HT1080 (cell line): ENCODE measurements at places on chromosomes 1 and 21. TPM values are rescaled to one million over a fixed set of nuclear protein-coding genes. Genes with fewer than 3 reads are reported as not detected.

- no peak for DNase-seq
These were observed 15.0 kb upstream of the ZMYM6 start for GRCh38 chr1:35046730-35047129.

DNA sequence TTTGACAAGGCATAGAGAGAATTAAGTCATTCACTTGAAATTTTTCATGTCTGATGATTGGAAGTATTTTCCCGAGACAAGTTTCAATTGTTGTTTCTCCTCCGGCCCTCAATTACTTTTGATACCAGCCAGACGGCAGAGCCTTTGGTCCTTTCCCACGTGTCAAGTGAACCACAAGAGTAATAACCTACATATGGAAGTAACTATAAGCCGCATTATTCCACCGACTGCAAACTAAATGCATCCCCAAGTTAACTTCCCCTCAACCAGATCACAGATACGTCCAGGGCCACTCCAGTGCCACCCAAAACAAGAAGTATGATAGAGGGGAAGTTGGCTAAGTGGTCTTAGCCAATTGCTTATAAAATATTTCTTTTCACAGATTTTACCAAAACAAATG, 20.2 kb downstream of the COLGALT2 start:
- DNase-seq, result no peak

- peak; percentile 33 for DNase-seq
These were observed 23.9 kb upstream of the FAAH start for GRCh38 chr1:46370214-46370633.

DNA sequence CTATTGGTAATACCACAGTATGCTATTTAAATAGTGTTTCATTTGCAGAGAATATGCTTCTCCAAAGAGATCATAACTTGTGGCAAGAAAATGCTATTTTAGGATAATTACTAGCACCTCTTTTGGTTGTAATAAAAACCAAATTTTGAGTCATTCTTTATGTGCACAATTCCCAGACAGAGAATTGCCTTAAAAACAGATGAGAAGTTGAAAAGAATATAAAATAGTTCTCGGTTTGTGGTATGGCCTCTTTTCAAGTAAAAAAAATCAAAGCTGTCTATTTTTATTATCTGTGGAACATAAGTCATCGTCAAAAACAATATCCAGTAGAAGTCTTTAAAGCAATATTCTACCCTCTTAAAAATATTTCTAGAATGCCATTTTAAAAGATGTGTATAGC, 185.9 kb downstream of the GREM2 start:
- DNase-seq, result no peak

- no peak for DNase-seq
These were observed 63.0 kb downstream of the HIVEP3 start for GRCh38 chr1:41855713-41856112.

GRCh38 chr1:29752141-29752540, 515.8 kb downstream of the PTPRU start:
- no peak for DNase-seq

DNA sequence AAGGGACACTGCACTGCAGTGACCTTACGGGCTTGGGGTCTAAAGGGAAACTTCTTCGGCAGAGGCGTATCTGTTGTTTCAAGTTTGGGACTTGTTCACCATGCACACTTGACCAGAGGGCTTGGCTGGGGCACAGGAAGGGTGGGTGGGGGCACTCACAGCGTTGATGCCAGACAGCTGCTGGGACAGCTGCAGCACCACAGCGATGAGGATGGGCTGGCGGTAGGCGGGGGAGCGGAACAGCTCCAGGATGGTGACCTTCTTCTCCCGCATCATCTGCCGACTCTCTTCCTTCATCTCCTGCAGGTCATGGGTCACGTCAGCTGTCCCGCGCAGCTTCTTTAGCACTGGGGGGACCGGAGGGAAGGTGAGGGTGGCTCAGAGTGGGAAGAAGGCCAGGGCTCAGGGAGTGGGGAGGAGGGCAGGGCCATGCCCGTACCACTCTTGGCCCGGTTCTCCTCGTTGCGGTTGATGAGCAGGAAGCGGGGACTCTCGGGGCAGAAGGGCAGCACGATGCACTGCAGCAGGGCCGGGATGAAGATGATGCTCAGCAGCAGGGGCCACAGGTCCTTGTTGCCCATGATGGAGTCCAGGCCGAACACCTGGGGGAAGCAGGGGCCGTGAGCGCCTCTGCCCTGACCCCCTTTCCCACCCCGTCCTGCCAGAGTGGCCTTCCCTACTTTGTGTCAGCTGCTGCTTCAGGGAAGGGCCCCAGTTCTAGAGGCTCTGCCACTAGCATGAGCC, 29.1 kb downstream of the SLC2A1 start:
- DNase-seq, result no peak

DNA sequence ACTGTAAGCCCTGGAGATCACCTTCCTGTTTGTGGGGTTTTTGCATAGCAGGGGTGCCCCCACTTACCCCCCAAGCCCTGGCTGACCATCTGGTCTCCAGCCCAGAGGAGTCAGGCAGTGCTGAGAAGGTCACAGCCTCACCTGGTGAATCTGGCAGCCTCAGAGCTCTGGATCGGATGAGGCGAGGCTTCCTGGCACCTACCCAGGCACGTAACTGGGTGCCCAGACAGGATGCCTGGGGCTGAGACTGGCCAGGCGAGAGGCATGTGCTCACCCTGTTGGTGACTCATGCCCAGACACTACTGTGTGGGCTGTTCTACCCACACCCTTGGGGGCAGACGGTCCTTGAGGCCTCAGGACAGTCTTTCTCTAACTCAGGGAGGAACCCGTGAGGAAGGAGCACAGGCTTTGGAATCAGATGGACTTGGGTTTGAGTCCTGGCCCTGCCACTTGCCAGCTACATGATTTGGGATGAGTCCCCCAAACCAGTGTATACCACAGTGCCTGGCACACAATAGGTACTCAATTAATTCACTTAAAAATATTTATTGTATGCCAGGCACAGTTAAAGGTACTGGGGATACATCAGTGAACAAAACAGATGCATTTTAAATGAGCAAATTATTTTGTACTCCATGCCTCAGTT, 15.1 kb upstream of the PADI3 start:
- peak; percentile 97 for DNase-seq

DNA sequence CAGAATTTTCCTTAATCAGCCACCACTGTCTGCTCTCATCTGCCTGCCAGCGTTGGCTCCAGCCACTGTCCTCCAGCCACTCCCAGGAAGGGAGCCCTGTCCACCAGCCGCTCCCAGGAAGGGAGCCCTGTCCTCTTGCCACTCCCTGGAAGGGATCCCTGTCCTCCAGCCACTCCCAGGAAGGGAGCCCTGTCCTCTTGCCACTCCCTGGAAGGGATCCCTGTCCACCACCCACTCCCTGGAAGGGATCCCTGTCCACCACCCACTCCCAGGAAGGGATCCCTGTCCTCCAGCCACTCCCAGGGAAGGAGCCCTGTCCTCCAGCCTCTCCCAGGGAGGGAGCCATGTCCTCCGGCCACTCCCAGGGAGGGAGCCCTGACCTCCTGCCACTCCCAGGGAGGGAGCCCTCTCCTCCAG, 726.5 kb downstream of the PTPRU start:
- no peak for DNase-seq

DNA sequence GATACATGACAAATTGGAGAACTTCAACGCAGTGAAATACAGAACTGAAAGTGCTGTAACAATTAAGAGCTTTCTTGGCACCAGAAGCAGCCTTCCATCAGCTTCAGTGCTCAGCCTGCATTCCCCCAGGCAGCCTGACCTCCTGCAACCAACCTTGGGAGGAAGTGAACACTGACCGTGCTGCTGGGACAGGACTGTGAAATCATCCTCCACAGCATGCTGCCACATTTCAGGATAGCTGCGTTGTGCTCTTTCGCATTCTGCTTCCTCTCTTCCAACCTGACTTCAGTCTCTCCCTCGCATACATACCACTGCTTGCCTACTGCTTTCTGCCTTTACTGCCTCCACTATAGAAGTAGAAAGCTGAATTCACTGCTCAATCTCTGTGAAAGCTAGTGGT, 388.6 kb downstream of the RWDD3 start:
- DNase-seq, result no peak

DNA sequence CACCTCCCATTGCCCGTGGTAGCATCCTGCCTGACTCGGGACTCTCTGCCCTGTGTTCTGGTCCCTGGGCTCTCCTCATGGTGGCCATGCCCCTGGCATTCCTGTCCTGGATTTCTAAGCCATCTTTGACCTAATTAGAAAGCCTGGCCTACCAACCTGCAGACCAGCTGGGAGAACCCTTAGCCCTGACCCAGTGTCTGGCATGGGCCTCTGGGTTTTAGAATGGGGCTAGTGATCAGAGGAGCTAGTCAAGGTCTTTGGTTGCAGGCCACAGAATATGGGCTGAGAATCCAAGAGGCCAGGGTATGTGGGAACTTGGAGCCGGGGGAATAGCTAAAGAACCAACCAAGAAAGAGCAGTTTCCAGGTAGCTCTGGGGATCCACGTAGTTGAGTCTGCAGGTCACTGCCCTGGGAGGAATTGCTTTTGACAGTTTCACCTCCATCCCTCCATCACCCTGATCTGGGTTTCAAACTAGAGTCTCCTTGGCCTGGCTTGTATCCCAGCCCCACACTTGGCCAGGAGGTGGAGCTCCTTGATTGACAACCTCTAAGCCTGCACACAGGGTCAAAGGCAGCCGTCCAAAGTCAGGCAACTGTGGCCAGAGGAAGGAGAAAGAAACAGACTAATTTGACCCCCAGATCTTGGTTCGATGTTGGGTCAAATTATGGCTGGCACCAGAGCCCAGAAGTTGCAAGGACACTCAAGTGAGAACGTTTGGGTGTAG, 54.7 kb upstream of the ABCG1 start:
- DNase-seq, result no peak

DNA sequence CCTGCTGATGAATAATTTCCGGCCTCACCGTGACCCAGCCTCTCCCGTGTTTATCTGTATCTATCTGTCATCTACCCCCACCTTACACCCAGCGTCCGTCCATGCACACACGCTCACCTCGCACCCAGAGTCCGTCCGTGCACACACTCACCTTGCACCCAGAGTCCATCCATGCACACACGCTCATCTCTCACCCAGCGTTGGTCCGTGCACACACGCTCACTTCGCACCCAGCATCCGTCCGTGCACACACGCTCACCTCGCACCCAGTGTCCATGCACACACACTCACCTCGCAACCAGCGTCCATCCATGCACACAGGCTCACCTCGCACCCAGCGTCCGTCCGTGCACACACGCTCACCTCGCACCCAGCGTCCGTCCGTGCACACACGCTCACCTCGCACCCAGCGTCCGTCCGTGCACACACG, 25.0 kb upstream of the COL18A1 start:
- DNase-seq, result peak; percentile 46

DNA sequence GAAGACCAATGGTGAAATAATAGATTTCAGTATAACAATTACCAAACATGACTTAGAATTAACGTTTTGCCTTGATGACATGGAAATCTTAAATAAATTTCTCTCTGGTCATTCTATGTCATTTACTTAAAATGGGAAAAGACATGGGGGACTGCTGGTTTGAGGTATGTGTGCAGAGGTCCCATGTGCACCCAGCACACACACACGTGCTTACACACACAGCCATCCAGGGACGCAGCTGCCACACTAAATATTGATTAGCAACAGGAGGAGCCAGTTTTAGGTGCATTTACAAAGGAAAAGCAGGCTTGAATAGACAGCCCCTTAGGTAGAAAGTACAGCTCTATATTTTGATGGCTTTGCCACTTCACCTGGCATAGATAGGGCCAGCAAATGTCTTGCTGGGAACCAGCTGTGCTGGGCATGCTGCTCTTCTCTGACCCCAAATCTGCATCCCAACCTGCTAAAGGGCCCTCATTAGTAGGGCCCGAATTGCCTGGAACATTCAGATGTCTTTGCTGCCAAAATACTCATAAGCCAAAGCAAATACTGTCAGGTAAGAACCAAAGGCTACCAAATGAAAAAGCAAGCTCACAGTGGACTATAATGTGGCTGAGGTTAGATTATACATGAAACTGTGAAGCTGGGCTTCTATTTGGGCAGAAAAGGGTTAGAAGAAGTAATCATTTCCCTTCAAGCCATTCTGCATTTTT, 399.9 kb downstream of the HHAT start:
- no peak for DNase-seq

DNA sequence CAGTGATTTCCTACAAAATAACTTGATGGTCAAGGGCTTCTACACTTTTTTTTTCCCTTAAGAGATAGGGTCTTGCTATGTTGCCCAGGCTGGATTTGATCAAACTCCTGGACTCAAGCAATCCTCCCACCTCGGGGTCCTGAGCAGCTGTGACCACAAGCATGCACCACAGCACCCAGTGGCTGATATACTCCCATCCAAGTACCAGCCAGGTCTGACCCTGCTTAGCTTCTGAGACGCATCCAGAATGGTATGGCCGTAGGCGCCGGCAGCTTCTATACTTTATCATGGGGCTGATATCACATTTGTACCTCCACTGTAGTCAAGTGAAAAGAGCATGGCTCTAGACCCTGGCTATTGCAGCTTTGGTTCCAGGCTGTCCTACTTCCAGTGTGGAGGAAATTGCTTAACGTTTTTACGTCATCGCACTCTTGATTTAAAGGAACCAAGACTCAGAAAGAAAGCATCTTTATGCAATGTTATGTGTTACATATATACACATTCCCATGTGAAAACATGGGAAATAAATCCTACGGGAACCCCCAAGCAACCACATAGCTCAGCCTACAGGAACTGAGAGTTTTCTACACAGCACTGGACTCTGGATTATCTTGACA, 39.5 kb downstream of the PDPN start:
- DNase-seq, result no peak

GRCh38 chr1:203456577-203456976, 19.0 kb upstream of the PRELP start:
- DNase-seq, result no peak

DNA sequence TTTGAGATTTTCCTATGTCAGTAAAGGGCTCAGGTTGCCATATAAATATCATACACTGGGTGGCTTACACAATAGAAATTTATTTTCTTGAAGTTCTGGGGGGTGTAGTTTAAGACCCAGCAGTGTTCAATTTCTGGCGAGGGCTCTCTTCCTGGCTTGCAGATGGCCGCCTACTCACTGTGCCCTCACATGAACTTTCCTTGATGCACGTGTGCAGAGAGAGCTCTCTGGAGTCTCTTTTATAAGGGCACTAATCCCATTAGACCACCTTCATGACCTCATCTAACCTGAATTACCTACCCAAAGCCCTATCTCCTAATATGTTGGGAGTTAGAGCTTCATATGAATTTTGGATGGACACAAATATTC, 21.1 kb downstream of the TMEM51 start:
- no peak for DNase-seq

- no peak for DNase-seq
These were observed 174.2 kb downstream of the LHX8 start for GRCh38 chr1:75308365-75308764.

GRCh38 chr1:220702733-220703270, 12.6 kb downstream of the C1orf115 start:
- no peak for DNase-seq

The ATF3 gene
- 2.6 and 4.9 TPM in 2 replicates for total RNA-seq

The ZSCAN20 gene
- total RNA-seq, result 3.0 and 5.8 TPM in 2 replicates

The DYNLT5 gene
- total RNA-seq, result not detected in 2 replicates

The PDZK1 gene
- not detected in 2 replicates for total RNA-seq

The SPRR3 gene
- total RNA-seq, result not detected in 2 replicates

The ZNF670 gene
- 3.3 and 3.6 TPM in 2 replicates for total RNA-seq

The COG2 gene
- 26.1 and 31.4 TPM in 2 replicates for total RNA-seq

The PLA2G2C gene
- not detected in 2 replicates for total RNA-seq
